Mesangial cell (primary cell): ENCODE measurements at places on chromosomes 16 and 17. TPM values are rescaled to one million over a fixed set of nuclear protein-coding genes. Genes with fewer than 3 reads are reported as not detected.

The NRN1L gene
- total RNA-seq, result 1.5 TPM in 1 of 2 replicates, not detected in the other

The TAC4 gene
- total RNA-seq, result not detected in 2 replicates

The NLRC5 gene
- 3.6 and 10.9 TPM in 2 replicates for total RNA-seq

The TMC5 gene
- not detected in 2 replicates for total RNA-seq

The SPAG7 gene
- 41.7 and 55.0 TPM in 2 replicates for total RNA-seq

The SNAI3 gene
- total RNA-seq, result 0.25 TPM in 1 of 2 replicates, not detected in the other

The ACSM3 gene
- total RNA-seq, result 2.9 and 13.4 TPM in 2 replicates

The TERB1 gene
- not detected in 2 replicates for total RNA-seq
